ENCODE measurements at places on chromosomes 12 and 14.

DNA sequence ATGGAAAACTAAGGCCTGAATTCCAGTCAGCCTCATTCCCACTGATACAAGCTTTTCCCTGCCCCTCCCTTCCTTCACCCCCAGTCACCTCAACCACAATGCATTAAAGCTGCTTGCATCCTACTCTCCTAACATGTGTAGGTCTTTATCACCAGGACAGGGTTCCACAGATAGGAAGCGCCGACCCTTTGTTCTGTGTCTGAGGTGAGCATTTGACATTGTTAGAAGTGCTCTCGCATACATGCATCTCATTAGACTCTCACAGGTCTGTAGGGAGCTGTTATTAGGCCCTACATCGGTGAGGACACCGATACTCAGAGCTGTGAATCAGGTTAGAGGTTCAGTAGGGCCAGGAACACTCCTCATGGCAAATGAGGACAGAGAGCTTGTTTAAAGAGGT lies 13.2 kb upstream of the EDDM3A start:
- DNase-seq: no peak

- no peak for DNase-seq
Observed at GRCh38 chr14:93464271-93464670, 33.5 kb downstream of the UNC79 start.

GRCh38 chr14:102392506-102392905 lies 29.8 kb downstream of the TECPR2 start:
- no peak for DNase-seq

DNA sequence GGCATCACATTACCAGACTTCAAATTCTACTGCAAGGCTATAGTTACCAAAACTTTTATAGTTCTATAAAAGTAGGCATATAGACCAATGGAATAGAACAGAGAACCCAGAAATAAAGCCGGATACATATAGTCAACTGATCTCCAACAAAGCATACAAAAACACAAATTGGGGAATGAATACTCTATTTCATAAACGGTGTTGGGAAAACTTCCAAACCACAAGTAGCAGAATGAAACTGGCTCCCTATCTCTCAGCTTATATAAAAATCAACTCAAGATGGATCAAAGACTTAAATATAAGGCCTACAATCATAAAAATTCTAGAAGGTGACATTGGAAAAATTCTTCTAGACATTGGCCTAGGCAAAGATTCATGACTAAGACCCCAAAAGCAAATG lies 187.9 kb upstream of the PLXNC1 start:
- DNase-seq: no peak

GRCh38 chr12:74066476-74066875 lies 471.2 kb upstream of the ATXN7L3B start:
- DNase-seq: no peak

DNA sequence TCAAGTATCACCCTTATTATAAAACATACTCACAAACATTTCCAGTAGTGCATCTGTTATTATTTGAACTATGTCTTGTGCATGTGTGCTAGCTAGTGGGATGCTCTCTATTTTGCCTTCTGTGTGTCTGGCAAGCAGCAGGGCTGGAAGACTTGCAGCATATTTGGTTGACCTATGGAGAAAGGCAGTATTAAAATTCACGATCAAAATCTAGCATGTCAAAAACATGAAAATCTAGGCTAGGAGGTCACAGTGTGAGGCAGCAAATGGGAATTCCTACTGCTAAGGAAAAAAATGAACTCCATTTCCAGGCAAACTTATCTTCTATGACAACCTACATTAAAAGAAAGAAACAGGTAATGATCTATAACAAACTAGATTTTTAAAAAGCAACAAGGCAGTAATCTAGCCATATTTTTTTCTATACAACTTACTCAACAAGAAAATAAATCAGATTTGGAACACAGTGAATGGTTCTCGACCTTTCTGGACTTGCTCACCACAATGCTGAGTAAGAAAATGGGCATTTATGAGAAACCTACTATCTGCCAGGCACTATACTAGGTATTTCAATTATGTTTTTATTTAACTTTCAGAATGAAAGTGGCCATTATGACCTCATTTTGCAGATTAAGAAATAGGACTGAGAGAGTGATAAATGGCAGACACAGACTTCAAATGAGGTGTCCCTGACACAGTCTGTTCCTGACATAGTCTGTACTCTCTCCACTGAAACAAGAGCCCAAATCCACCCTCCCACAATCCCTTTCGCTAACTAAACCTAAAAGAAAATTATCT lies 96.8 kb downstream of the TXNDC16 start:
- DNase-seq: no peak

- DNase-seq: no peak
Observed at GRCh38 chr12:57511161-57511560, 9.2 kb downstream of the DDIT3 start.

GRCh38 chr12:2265461-2266167 lies 212.8 kb downstream of the CACNA1C start:
- no peak for DNase-seq

- DNase-seq: no peak
Observed at GRCh38 chr12:69052613-69053408, 119.8 kb upstream of the CPM start.

DNA sequence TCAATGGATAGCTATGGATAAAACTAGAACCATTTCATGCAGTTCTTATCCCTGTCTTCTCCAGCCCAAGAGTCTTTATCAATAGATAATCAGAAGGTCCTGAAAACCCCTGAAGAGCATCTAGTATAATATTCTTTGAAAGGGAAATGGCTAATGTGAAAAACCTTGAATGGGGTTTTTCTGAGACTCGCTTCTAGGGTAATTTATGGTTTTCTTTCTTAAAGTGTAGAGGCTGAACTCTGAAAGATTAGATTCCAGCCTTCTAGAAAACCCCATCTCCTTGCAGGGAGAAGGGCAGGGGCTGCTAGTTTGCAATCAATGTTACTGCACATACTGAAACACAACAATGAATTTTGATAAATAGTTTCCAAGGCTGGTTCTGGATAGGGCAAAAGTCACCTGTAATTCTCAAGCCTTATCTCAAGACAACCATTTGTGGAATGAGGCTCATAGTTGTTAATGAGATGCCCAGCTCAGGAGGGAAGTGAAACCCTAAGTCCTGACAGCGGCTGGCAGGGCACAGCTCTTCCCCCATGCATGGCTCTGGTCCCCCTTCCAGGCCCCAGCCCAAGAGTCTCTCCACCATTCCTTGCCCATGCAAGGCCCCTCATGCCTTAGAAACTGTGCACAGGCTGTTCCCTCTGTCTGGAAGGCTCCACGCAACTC lies 33.7 kb upstream of the PYGL start:
- DNase-seq: no peak

DNA sequence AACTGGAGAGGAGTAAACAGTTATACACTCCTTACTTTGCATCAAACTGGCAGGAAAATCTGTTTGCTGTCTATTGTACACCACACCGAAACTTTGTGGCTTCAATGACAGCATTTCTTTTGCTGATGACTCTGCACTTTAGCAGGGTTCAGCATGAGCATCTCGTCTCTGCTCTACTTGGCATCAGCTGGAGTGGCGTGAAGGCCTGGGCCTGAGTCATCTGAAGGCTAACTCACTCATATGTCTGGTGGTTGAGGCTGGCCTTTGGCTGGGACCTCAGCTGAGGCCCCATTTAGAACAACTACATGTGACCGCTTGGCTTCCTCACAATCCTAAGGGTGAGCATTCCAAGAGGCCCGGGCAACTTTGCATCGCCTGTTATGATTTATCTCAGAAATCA lies 28.7 kb upstream of the REP15 start:
- no peak for DNase-seq

DNA sequence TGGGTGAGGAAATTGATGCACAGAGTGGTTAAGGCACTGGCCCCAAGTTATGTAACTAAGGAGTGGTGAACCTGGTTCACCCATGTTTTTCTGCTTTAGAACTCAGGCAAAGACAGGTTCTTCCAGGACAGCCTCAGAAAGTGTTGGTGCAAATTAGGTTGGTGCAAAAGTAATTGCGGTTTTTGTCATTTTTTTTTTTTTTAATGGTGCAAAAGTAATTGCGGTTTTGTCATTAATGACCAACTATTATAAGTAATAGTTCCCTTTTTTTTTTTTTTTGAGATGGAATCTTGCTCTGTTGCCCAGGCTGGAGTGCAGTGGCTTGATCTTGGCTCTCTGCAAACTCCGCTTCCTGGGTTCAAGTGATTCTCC lies 5.2 kb upstream of the SSH1 start:
- DNase-seq: no peak

DNA sequence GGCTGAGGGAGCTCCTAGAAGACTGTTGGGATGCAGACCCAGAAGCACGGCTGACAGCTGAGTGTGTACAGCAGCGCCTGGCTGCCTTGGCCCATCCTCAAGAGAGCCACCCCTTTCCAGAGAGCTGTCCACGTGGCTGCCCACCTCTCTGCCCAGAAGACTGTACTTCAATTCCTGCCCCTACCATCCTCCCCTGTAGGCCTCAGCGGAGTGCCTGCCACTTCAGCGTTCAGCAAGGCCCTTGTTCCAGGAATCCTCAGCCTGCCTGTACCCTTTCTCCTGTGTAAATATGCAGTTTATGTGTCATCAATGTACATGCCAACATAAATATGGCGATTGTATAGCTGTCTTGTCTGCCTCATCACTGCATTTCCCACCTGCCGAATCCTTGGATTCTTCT lies 7.5 kb downstream of the AMHR2 start:
- no peak for DNase-seq

GRCh38 chr12:87690236-87690810 lies 338.9 kb downstream of the C12orf50 start:
- no peak for DNase-seq

DNA sequence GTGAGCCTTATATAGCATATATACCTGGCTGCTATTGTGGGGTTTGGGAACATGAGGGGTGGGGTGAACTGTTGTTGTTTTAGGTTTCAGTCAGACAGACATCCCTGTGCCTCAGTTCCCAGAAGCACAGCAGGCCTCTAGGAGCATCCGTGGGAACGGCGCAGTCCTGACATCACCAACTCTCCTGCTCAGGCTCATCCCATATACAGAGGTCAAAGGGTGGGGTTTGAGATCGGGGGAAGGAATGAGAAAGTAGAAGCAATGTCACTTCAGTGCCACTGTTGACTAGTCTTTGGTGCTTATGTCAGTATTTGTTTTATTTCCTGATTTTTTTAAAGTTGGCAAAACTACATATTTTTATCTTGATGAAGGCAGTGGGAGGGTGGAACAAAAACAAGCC lies 43.1 kb upstream of the A2ML1 start:
- no peak for DNase-seq

DNA sequence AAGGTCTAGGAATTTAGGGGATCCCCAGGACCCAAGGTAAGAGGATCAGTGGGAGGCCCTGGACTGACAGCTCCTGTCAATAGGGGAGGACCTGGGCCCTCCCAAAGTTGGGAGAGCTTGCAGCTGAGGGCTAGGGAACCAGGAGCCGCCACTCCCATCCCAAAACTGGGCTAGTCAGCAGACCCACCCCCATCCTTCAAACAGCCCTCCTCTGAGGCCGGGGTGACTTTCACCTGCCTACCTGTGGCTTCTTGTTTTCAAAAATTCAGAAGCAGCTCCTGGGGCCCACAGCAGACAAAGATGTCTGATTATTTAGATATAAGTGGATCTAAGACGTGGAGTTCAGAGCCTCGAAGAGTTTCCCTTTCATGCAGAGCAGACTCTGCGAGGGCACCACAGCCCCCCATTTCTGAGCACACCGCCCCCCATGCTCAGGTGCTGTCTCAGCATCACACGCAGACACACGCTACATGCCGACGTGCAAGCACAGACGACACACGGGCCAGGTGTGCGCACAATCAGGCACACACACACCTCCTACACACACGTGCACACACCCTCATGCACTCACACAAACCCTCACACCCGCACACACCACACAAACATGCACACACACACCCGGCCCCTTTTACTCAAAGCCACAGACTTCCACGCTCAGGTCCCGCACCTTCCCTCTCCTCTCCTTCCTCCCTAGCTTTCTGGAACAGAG lies 21.9 kb downstream of the DIO3 start:
- DNase-seq: no peak

DNA sequence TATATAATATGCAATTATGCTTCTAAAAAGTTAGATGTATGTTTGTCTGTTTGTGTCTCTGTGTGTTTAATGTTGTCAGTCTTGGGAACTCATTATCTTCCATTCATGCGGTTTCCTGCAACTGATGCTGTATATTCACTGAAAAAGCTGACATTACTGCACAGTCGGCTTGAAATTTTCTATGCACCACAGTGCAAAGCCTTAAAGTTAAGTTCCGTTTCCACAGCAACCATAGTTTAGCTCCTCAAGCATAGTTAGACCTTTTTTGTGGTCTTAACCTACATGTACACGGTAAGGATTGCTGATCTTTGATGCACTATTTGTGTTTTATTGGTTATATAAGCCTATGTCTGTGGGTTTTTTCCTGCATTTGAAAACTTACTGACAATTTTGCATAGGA lies 309.4 kb downstream of the KCNC2 start:
- no peak for DNase-seq

- DNase-seq: no peak
Observed at GRCh38 chr12:2076196-2076570, 23.4 kb downstream of the CACNA1C start.

DNA sequence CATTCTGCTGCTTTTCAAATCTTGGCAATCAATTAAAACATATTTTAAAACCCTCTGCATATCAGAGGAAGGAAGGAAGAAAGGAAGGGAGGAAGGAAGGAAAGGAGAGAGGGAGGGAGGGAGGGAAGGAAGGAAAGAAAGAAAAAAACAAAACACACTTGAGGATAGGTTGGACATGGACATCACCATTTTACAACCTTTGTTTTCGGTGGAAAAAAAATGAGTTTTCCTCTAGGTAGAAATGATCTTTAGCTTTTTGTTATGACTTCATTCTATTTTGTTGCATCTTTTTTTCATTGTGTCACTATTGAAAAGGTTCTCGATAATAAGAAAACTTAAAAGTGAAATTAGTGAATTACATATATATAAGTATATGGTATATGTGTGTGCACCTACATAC lies 522.9 kb downstream of the NOVA1 start:
- DNase-seq: no peak

- no peak for DNase-seq
Observed at GRCh38 chr12:91326058-91327027, 143.7 kb upstream of the DCN start.

- no peak for DNase-seq
Observed at GRCh38 chr12:114974333-114974732, 290.4 kb upstream of the TBX3 start.

DNA sequence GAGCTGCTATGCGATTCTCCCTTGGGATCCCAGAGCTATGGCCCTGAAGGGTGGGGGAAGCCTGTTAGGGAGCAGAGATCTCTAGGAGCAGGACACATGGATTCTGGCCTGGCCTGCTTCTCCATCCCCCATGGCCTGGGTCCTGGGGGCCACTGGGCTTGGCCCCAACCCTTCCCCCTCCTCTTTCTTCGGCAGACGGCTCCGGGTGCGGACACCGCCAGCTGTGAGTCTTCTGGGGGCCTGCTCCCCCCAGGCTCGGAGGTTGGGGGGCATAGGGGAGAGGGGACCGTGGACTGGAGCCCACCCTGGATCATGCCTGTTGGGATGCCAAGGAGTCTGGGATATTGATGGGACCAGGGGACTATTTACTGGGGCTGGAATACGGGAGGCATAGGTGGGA lies 9.0 kb downstream of the PRPF40B start:
- no peak for DNase-seq
